Kidney glomerular epithelial cell (primary cell): ENCODE measurements at places on chromosomes 2 and 18.

DNA sequence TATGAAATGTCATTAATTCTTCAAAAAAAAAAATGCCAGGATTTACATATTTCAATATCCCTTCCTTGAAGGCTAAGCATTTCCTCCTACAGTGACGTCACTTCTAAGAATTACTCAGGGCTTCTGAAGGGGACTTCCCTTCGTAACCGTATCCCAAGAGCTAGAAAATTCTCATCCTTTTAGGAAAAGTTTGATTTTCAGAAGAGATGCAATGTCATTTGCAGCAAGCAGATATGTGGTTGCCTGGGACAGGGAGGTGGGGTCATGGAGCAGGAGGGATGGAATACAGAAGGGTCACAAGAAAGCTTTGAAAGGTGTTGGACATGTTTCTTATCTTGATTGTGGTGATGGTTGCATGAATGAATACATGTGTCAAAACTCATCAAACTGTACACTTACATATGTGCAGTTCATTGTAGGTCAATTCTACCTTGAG is 97.0 kb upstream of the ATL2 start:
- DNase-seq = no peak

- no peak for DNase-seq
Measured at GRCh38 chr18:2293109-2293839, 278.0 kb downstream of the METTL4 start.

DNA sequence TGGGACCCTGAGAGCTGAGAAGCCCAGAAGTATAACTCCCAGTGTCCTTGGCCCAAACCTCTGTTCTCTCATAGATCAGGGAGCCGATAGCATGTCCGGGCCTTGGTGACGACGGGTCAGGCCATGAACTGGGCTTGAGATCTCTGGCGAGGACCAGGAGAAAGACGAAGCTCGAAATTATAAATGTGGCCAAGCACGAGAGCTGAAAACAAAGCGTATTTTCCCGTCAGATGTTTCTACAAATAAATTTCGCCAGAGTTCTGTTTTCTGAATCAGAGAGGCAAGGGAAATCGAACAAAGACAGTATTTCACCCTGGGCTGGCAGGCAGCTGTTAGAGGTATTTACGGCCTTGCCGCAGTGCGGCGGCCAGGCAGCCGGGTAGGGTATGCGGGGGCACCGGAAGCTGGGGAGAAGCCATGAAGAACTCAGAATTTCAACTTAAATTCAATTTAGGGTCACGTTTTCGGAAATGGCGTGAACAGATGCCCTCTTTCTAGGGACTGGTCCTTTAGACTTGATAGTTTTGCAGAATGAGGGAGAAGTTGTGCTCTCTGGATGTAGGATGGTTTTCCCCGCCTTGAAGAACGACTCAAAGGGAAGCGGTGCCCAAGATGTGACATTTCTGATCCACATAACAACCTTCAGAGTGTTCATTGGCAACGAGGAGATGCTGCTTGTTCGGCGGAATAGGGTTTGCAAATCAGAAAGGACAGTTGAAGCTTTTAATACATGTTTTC is 9.6 kb downstream of the HOXD8 start:
- peak; percentile 58 for DNase-seq

- DNase-seq = no peak
Measured at GRCh38 chr18:32010124-32010721, 8.4 kb upstream of the RNF125 start.

GRCh38 chr18:58977801-58978200 is 113.1 kb downstream of the ZNF532 start:
- DNase-seq = no peak

- no peak for DNase-seq
Measured at GRCh38 chr2:16351541-16351940, 314.1 kb downstream of the CYRIA start.

GRCh38 chr18:51559902-51560287 is 362.4 kb upstream of the MEX3C start:
- DNase-seq = no peak

DNA sequence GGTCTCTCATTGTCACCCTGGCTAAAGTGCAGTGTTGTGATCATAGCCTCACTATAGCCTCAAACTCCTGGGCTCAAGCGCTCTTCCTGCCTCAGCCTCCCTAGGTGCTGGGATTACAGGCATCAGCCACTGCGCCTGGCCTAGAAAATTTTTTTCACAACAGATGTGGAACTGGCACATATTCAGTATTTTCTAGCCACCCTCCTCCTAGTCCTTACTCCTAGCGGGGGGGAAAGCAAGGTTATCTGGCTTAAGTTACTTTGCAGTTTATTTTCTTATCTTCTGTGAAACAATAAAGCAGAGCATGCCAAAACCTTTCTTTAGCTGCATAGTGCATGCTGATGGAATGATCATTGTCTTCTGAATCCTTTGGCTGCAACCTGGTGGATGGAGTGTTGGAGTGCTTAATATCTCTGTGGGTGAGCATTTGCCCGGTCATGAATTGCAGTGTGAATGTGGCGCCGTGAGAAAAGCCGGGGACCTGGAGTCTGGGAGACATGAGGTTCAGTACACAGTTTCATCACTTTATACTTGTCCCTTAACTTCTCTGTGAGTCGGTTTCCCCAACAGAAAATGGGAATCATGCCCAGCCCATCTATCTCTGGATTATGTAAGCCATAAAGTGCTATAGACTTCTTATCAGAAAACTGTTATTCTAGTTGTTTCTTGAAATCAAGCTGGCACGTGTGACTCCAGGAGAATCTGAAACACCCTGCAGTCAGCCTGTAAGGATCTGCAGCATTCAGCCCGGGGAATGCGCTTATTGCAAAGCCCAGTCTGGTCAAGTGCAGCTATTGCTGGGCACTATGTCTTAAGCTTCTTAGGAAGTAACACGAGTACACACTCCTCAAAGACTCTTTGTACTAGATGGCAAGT is 38.2 kb upstream of the MAP3K20 start:
- DNase-seq = no peak

GRCh38 chr18:66874812-66875474 is 271.1 kb upstream of the CDH19 start:
- DNase-seq = no peak
